Kidney epithelial cell (primary cell): ENCODE measurements at places on chromosomes 4 and X. TPM values are rescaled to one million over a fixed set of nuclear protein-coding genes. Genes with fewer than 3 reads are reported as not detected.

DNA sequence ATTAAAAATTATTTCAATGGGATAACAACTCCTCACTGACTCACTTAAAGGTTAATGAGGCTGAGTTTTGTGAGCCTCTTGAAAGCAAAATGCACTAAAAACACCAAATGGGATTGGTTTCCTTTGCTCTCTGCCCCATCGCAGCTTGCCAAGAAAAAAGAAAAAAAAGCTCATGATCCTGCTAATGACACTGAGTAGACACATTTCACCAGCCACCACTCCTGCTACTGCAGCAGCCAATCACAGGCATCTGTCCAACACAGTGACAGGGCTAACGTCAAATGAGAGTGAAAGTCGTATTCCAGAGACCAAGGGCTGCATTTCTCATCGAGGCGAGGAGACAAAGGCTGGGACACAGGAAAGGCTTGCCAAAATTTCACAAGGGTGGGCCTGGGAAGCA lies 5.2 kb downstream of the APBB2 start:
- no peak for DNase-seq

GRCh38 chrX:119189595-119189994 lies 46.5 kb upstream of the PGRMC1 start:
- no peak for DNase-seq

Gene USP17L22
- not detected in 2 replicates for total RNA-seq

DNA sequence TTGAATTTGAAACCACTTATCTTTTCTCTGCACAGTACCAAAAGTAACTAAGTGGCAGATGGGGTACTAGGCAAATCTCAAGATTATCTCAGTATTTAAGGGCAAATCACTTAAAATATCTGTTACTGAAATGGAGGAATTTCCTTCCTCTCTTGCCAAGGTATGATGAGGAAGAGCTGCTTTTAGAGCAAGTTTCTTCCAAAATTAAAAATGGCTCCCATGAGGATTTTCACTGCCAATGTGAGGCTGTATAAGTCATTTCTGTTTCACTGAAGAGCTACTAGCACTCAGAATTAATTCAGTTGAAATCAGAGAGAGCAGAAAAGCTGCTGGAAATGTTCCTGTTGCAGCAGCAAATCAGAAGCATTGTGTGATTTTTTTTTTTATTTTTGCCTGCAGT lies 43.4 kb downstream of the GABRB1 start:
- DNase-seq = no peak

Gene HSPA4L
- total RNA-seq = 7.5 and 10.2 TPM in 2 replicates

DNA sequence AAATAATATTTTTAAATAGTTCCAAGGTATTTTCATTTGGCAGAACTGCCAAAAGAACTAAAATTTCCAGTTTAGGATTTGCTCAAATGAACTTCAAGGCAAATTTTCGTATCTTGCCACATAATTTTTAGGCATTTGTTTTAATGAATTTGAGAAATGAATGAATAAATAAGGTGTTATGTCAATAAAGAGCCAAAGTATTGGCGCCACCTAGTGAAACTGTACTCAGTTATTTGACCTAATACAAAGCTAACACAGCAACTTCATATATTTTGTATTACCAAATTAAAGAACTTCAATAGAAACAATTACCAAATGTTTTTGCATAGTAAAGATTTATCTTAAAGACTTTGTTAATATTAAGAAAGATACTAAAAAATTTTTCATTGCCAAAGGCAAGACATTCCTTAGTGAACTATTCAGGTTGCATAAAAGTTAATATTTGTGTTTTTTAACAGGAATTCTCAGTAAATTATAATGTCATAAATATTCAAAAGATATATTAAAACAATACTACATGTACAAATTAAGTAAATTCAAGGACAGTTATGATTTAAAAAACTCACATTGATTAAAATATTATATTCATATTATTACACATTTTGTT lies 50.3 kb downstream of the STPG2 start:
- no peak for DNase-seq

- no peak for DNase-seq
Measured at GRCh38 chrX:9163214-9163709, 129.3 kb upstream of the FAM9B start.

Gene CTSO
- total RNA-seq = 11.9 and 12.9 TPM in 2 replicates

GRCh38 chr4:184349283-184350039 lies 124.9 kb downstream of the IRF2 start:
- DNase-seq = no peak

Gene IL13RA2
- 0.25 and 1.3 TPM in 2 replicates for total RNA-seq
